Lung (tissue), 17 donors: ENCODE measurements at places on chromosomes 2 and 18. TPM values are rescaled to one million over a fixed set of nuclear protein-coding genes. Genes with fewer than 3 reads are reported as not detected.

The KCNG2 gene
- polyA plus RNA-seq, result 0.16 TPM

The CABLES1 gene
- polyA plus RNA-seq, result 4.2 TPM

The PPP1R1C gene
- 6.3 TPM for polyA plus RNA-seq

The GIGYF2 gene
- polyA plus RNA-seq, result 19.0 TPM

The LRRC30 gene
- not detected for polyA plus RNA-seq

The DSG4 gene
- not detected for polyA plus RNA-seq

The CASP10 gene
- 8.9 TPM for polyA plus RNA-seq

The SNRNP200 gene
- 65.9 TPM for polyA plus RNA-seq
